AG04450 (cell line): ENCODE measurements at places on chromosomes 6 and 20.

DNA sequence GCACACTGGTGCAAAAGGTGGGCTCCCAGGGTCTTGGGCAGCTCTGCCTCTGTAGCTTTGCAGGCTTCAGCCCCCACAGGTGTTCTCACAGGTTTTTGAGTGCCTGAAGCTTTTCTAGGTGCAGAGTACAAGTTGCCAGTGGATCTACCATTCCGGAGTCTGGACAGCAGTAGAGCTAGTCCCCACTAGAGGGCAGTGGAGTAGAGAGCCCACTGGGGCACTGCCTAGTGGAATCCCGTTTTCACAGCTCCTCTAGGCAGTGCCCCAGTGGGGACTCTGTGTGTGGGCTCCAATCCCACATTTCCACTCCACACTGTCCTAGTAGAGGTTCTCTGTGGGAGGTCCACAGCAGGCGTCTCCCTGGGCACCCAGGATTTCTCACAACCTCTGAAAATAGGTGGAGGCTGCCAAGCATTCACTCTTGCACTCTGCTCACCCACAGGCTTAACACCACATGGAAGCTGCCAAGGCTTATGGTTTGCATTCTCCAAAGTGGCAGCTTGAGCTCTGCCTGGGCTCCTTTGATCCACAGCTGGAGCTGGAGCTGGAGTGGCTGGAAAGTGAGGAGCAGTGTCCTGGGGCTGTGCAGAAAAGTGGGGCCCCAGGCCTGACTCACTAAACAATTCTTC lies 86.3 kb upstream of the PROKR2 start:
- no peak for DNase-seq

GRCh38 chr6:86331919-86332318 lies 605.4 kb upstream of the HTR1E start:
- no peak for DNase-seq

- no peak for DNase-seq
Observed at GRCh38 chr6:168292826-168293225, 26.8 kb downstream of the DACT2 start.

DNA sequence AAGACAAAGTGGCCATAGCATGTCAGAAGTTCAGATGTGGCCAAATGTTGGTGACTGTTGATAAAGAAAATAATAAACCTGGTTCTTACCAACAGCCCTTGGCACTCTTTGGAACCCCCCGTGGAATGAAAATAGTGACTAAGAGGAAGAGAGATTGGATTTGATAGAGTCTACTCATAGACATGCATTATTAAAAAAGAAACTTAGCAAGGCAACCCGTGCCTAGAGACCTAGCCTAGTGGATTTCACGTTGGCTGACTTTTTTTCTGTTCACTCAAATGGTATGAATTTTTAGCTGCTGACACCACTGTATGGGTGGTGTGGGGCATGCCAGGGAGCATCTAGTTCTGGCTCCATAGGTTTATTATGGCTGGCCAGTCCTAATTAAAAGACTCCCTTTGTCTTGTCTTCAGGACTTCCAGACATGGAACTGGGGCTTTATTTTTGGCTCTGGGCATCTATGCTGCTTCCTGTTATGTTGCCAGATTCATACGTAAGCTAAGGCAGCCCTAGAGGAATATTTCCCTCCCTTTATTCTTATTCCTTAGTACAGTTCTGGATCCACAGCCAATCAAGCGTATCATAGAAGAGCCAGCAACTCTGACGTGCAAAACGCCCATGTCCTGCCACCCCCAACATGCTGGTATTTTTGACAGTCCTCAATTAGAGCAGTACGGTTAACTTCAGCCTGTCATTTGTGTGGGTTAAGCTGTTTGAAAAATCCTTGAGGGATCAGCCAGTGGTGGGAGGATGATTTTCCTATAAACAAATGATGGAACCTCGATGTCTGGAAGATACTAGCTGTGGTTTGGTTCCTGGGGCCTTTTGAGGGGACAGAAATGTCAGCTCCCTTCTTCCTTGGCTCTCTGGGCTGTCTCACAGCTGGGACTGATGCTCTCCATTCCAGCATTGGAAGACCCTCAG lies 127.5 kb downstream of the ISM1 start:
- no peak for DNase-seq

DNA sequence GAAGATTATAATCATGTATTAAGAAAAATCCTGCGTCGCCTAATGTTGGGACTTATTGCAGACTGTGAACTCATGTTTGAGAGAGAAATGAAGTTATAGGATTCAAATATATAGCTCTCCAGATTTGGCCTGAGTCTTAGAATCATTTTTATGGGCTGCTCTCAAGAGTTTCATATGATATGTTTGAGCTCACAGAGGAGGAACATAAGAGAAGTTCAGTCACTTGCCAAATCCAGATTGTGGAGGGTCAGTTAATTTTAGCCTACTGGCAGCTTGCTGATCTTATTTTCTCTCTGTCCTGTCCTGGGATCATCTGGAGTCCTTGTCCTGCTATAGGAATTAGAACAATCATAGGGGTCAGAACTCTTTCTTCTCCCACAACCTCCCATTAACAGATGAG lies 186.1 kb upstream of the SUPT3H start:
- DNase-seq, result no peak

DNA sequence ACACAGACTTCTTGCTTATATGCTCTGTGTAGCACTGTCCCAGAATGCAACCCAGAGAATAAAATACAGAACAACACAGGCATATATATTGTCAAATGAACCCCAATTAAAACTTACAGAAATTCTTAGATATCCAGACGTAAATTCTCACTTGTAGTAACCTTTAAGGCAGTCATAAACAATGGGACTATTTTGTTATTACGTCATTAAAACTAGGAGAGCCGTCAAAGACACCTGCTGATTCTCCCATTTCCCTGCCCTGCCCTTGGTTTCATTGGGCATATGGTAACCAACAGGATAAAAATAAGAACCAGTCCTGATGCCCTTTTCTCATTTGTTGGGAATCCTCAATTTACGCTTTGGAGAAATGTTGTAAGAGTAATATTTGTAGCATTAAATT lies 871.3 kb upstream of the EYS start:
- no peak for DNase-seq

DNA sequence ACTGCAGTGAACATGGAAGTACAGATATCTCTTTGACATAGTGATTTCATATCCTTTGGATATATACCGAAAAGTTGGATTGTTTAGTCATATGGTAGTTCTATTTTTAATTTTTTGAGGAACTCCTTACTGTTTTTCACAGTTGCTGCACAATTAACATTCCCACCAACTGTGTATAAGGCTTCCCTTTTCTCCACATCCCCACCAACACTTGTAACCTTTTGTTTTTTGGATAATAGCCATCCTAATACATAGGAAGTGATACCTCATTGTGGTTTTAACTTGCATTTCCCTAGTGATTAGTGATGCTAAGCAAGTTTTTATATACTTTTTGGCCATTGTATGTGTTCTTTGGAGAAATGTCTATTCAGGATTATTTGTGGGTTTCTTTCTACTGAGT lies 45.1 kb upstream of the TENT5A start:
- no peak for DNase-seq

- no peak for DNase-seq
Observed at GRCh38 chr6:113570161-113570560, 287.0 kb upstream of the MARCKS start.

DNA sequence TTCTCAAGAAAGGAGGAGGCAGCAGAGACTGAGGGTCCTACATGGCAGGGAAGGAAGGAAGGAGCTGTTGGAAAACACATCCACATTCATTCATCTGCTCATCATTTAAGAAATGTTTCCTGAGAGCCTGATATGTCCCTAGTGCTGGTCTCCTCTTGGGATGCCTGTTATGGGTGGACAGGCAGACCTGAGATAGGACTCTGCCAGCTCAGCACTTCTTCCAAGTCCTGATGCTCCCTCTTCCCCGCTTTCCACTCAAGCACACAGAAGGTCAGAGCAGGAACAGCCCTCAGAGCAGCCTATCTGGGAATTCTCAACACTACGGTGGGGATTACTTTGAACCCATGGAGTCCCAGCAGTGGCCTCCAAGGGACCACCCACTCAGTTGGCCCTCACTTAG lies 8.0 kb upstream of the SIRPD start:
- no peak for DNase-seq

GRCh38 chr20:15976047-15976736 lies 597.1 kb downstream of the KIF16B start:
- DNase-seq, result no peak
